ENCODE measurements at places on chromosomes 1 and 21. TPM values are rescaled to one million over a fixed set of nuclear protein-coding genes. Genes with fewer than 3 reads are reported as not detected.

DNA sequence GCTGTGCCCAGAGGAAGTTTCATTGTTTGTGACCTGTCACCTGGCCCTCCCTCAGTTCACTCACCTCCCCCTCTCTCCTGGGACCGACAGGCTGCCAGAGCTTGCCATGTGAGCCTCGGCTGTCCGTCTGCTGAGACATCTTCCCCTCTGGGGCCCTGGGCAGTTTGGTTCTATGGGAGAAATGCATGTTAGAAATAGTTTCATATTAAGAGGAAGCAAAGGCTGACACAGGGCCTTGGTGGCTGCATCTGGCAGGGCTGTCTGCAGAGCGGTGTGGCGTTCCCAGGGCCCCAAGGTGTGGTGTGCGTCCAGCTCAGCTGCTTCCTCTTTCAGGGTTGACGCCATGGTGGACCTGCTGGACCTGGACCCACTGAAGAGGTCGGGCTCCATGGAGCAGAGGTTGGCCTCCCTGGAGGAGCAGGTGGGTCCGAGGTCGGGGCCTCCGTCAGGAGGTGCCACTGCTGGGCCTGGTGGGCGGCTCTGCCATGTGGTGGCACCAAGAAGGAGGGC is 31.9 kb upstream of the LRRC3 start:
- H3K4me3 ChIP-seq, result no peak overlapping the region
- no peaks in the 10 kb centered on the region for H3K27me3 ChIP-seq
- no peaks in the 10 kb centered on the region for H3K4me1 ChIP-seq
- no peaks in the 10 kb centered on the region for H3K36me3 ChIP-seq
- DNase-seq, result no peak
- no peak overlapping the region for H3K27ac ChIP-seq

- no peak overlapping the region for H3K27ac ChIP-seq
- no peak for DNase-seq
- H3K27me3 ChIP-seq, result peaks cover 18% of the 10 kb centered on the region
These were observed 38.2 kb upstream of the PIGC start for GRCh38 chr1:172482044-172482443.

The ALG14 gene
- 0.53 TPM for total RNA-seq

The SPATA21 gene
- total RNA-seq, result not detected

The SYTL1 gene
- total RNA-seq, result 7.9 TPM

Data from neural progenitor cell (in vitro differentiated cells).